CD8-positive, alpha-beta T cell (primary cell): ENCODE measurements at places on chromosomes 3 and 15.

DNA sequence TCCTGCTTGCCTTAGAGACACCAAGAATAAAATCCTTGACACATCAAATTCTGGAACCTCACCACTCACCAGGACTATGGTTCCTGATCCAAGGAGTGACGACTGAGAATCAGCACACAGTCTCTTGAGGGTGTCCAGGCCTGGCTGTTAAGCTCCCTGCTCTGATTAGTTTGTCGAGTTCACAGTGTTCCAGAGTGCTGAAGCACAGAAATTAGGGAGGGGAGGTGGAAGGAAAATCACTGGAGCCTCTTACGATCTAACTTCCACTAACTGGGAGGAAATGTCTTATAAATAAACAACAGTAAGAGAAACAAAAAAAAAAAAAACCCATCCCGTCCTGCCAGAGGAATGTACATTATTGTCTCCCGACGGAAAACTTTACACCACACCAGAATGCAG, 330.2 kb downstream of the TIGIT start:
- no peak for DNase-seq

GRCh38 chr3:152257563-152258035, 11.1 kb upstream of the MBNL1 start:
- no peak for DNase-seq

DNA sequence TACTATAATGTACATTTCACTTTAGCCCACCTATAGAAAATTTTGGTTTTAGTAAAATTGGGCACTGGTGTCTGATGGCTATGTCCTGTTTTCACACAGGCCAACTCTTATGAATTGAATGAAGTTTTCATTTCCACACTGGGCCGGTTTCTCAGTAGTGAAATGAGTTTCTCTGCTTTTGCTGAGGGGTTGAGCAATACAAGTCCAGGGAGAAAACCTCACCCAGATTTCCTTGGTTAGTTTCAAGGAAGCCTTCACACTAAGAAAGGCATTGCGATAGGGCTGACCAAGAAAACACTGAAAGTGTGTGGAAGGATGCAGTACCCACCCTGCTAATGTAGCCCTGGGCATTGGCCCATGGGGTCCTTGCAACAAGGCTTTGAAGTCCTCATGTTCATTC, 331.5 kb upstream of the CFAP20DC start:
- no peak for DNase-seq

DNA sequence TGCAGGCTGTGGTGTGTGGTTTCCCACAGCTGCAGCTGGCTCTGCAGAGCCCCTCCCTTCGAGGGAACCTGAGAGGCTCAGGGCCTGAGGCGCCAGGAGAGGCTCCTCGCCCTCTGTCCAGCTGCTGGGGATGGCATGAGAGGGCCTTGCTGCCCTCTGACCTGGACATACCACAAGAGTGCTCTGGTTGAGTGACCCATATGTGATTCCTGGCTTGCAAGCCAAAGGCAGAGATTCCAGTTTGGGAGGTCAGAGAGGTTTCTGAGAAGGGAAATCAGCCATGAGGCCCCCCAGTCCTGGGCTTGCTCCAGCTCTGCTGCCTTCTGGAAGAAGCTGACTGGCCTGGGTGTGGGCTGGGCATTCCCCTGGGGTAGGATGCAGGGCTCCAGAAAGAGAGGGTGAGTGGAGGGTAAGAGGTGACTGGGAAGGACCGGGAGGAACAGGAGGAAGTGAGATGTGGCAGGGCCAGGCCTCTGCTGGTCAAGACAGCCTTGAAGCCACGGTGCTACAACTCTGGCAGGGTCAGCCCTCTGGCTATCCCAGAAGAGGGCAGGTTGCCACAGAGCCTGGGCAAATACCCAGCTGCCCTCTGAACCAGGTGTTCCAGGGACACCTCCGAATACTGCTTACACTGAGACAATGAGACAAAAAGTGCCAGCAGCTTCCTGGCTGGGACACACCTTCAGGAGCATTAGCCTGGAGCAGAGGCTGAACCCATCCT, 16.0 kb upstream of the SRP14 start:
- no peak for DNase-seq

DNA sequence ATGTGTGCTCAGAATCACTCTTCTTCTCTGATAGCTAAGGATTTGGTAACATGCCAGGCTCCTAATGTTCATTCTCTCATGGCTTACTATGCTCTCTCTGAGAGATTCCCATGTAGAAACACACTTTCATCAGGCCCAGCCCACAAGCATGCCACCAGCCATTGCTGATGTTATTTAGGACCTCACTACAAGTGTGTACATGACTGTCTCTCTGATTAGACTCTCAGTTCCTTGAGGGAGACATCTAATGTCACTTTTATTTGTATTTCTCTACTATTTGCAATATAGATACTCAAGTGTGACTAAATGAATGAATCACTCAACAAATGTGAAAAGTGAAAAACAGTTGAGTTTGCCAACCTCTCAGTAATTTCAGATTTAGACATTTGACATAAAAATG, 84.3 kb upstream of the ARL6 start:
- DNase-seq = no peak

DNA sequence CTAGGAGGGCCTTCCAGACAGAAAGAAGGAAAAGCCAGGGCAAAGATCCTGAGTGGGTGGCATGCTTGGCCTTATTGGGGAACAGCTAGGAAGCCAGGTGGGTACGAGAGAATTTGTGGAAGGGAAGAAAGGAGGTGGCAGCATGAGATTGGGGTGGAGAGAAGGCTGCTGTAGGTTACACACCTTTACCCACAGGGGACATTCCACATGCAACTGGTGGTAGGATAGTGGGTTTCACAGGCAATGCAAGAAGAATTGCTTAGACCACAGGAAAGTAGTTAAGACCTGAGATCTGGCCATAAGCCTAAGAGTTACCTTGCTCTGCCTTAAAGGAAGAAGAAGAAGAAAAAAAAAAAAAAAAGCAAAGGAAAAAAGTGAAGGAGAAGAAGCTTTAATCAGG, 19.8 kb downstream of the ANP32A start:
- DNase-seq = no peak

GRCh38 chr3:24018784-24019570, 73.9 kb downstream of the NR1D2 start:
- no peak for DNase-seq

GRCh38 chr3:128222796-128223385, 69.6 kb downstream of the EEFSEC start:
- DNase-seq = no peak

- no peak for DNase-seq
Measured at GRCh38 chr3:105553851-105554250, 187.1 kb downstream of the ALCAM start.

DNA sequence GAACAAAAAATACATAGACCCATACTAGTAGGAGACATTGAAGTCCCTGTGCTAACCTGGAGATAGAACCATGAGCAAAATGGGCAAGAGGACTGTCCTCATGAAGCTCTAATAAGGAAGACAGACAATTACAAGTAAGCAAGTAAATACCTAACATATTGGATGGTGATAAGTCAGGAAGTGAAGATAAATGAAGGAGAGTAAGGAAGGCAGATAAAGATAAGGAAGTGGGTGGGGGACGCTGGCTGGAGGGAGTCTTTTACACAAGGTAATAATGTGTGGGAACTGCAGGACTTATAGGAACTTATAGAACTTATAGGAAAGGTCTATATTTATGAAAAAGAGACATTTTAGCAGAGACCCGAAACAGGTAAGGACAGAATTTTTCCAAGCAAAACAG, 148.9 kb upstream of the ABI3BP start:
- no peak for DNase-seq

GRCh38 chr15:73647259-73648013, 14.2 kb upstream of the NPTN start:
- DNase-seq = no peak

GRCh38 chr3:61372723-61373122, 121.5 kb upstream of the FHIT start:
- DNase-seq = no peak

- no peak for DNase-seq
Measured at GRCh38 chr3:47344971-47345370, 35.9 kb upstream of the PTPN23 start.

DNA sequence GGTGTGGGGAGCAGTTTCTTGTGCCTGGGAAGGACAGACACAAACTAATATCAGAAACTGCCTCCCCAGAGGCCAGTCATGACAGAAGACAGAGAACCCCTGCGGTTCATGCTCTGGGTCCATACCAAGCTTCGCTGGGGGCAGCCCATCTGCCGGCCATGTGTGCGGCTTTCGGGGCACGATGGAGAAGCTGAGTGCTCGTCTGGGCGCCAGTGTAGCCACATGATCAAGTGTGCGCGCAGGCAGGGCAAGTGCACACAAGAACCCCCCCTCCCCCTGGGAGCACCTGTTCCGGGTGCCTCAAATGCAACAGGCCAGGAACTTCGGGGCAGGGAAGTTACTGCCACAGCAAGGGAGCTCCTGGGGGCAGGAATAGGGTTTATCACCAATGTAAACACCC, 1.8 kb downstream of the ADAMTS17 start:
- no peak for DNase-seq

DNA sequence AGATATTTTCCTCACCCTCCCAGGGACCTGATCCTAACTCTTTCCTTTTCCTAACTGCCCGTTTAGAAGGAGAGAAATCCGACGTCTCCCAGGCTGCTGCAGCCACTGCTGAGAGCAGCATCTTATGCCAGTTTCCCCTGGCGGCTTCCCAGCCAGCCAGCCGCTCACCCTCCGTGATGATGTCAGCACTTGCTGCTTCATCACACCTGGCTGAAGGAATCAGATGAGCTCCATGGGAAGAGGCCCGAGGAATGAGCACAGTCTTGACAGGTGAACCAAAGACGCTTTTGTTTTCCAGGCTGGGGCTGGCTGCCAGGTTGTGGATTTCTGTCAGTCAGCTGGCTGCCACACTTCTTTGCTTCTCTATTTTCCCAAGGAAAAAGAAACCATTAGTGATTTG, 445.1 kb upstream of the RBMS3 start:
- DNase-seq = no peak

- no peak for DNase-seq
Measured at GRCh38 chr3:118628704-118629341, 405.8 kb downstream of the IGSF11 start.

GRCh38 chr3:126112531-126113237, 28.8 kb upstream of the SLC41A3 start:
- DNase-seq = no peak

DNA sequence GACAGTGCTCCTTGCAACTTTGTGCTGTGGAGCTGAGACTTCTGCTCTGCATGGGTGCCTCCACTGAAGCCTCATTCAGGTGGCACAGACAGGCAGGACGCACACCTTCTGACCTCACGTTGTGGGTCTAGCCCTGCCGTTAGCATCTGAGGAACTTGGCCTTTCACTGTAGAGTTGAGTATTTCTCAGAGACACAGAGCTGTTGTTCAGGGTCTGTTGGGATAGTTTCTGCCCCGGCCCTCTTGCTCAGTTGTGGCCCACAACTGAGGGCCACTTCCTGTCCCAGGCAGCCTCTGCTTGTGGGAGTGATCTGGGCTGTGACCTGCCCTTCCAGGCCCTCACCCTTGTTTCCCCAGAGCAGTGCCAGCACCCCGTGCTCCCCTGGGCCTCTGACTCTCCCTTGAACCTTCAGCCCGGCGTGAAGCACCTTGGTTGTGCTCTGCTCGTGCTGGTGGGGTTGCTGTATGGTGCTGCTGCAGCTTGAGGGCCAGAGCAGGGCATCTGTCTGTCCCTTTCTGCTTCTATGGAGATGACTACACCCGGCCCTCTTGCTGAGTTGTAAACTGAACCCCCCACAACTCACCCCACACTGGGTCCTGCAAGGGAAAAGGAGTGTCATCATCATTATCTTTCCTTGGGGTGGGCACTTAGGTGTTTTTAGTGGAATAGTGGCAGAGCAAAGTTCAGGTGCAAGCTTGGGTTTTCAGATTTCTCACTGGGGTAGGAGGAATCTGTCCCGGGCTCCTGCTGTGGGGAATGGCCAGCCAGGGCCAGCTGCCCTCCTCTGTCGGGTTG, 11.7 kb downstream of the BAHD1 start:
- DNase-seq = peak; percentile 22

DNA sequence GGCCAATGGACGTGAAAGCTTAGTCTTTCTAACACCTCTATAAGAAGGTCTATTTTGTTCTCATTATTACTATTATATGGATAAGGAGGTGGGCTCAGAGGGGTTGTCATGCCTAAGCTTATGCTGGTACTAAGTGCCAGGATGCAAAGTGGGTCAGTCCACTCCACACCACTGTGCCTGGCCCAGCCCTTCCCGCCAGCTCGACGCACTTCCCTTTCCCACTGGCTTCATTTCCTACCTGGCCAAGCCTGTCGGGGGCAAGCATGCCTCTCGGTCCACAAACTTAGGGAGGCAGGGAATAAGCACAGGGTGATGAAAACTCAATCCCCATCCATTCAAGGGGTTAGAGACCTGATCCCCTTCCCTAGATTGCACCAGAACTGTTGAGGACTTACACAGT, 5.9 kb upstream of the SYNM start:
- DNase-seq = peak; percentile 13

DNA sequence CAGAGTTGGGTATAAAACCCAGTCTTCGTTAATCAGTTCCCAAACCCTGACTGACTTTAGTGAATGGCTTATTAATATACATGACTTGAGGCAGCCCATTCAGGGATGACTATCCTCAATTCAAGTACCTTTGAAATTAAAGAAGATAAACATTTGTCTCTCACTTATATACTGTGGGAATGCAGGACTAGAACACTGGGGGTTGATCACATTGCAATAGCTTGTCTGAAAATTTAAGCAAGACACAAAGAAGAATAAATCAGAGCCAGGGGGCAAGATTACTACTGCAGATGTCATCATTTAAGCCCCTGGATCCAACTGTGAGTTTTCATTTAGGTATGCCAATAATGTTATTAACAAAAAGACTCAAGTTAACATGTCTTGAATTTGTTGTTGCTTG, 647.7 kb downstream of the ZPLD1 start:
- no peak for DNase-seq

DNA sequence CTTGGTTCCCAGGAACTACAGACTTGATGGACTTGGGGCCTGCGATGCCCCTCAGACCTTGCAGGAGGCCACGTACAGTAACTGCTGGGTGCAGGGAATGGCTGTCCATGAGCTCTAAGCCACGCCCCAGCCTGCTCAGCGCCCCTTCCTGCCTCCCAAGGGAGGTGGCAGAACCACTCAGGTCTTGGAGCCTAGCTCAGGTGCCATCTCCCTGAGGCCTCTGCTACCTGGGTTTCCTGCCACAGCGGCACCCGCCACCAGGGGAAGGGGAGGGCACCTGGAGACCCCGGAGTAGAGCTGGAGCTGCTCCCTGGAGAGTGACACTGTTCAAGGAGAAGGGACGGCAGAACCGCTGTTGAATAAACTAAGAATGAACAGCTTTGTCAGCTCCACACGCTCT, 77.8 kb upstream of the RPL32 start:
- DNase-seq = no peak

DNA sequence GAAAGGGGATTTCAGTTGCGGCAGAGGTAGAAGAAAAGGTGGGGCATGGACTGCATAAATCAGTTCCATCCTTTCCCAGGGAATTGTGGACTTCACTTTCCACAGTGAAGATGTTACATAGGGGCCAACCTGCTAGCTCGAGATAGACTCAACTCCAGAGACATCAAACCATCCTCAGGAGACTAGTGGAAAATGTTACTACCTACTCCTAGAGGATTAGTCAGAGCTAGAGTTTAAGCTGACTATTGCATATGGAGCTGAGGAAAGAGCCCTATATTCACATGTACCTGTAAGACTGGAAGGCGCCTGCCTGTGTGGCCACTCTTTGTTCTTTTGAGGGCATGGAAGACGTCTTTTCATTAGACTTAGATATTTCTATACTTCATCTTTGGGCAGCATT, 69.2 kb downstream of the KLHL25 start:
- DNase-seq = no peak

- DNase-seq = no peak
Measured at GRCh38 chr3:178002113-178002512, 534.1 kb upstream of the KCNMB2 start.
